Dermis blood vessel endothelial cell (primary cell): ENCODE measurements at places on chromosomes 7 and 10. TPM values are rescaled to one million over a fixed set of nuclear protein-coding genes. Genes with fewer than 3 reads are reported as not detected.

The PRF1 gene
- not detected in 2 replicates for total RNA-seq

The C10orf53 gene
- total RNA-seq = not detected in 2 replicates

The CYP3A7 gene
- not detected in 2 replicates for total RNA-seq

The GPR26 gene
- not detected in 2 replicates for total RNA-seq

The NPFFR1 gene
- total RNA-seq = not detected in 2 replicates

The CYP3A5 gene
- not detected in 2 replicates for total RNA-seq

The VWC2 gene
- not detected in 2 replicates for total RNA-seq

The MORN4 gene
- total RNA-seq = 0.98 and 3.6 TPM in 2 replicates

The VPS37D gene
- 2.5 and 5.4 TPM in 2 replicates for total RNA-seq

The FZD8 gene
- 25.6 and 30.5 TPM in 2 replicates for total RNA-seq

The STEAP2 gene
- 1.4 and 1.7 TPM in 2 replicates for total RNA-seq

The CALHM1 gene
- total RNA-seq = not detected in 2 replicates

The FOXP2 gene
- total RNA-seq = 3.7 and 11.4 TPM in 2 replicates

The FAM237B gene
- total RNA-seq = not detected in 2 replicates

The ADAP1 gene
- 1.7 and 2.9 TPM in 2 replicates for total RNA-seq

The HOXA5 gene
- 5.6 and 6.1 TPM in 2 replicates for total RNA-seq

The CROT gene
- 4.2 and 4.3 TPM in 2 replicates for total RNA-seq

The PDK4 gene
- 88.9 and 105 TPM in 2 replicates for total RNA-seq

The SERPINE1 gene
- 289 and 399 TPM in 2 replicates for total RNA-seq

The TCAF1 gene
- total RNA-seq = 59.4 and 75.6 TPM in 2 replicates

The CPA2 gene
- not detected in 2 replicates for total RNA-seq

The CAV2 gene
- 247 and 291 TPM in 2 replicates for total RNA-seq

The RNF32 gene
- total RNA-seq = 0.23 and 1.4 TPM in 2 replicates

The CHN2 gene
- 1.1 and 6.5 TPM in 2 replicates for total RNA-seq
